Activated CD4-positive, alpha-beta T cell treated with anti-CD3 and anti-CD28 coated beads for 24 hours (primary cell): ENCODE measurements at places on chromosomes 4 and X.

DNA sequence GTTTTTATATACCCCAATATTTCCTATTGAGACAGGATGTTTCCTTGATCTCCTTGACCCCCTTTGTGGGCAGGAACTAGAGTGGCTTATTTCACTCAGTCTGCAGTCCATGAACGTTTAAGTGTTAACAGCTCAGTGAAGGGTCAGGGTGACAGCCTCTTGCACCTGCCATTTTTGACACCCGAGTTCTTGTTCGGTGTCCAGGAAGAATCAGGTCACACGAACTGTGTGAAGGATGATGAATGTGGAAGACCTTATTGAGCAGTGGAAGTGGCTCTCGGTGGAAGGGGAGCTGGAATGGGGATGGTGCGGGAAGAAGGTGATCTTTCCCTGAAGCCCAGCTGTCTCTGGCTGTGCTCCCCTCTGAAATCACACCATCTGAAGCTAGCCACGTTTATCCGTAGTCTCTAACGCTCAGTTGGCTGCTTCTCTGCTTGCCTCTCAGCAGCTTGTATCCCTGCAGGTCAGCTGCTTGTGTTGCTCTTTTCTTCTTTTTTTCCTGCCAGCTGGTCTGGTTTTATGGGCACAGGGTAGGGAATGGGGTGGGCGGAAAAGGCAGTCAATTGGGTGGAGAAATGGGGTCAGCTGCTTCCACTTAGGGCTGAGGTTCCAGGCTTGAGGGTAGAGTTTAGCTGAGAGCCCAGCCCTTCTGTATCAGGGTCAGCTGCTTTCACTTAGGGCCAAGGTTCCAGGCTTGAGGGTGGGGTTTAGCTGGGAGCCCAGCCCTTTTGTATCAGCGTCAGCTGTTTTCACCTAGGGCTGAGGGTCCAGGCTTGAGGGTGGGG, 29.0 kb upstream of the CCNG2 start:
- no peak for DNase-seq

DNA sequence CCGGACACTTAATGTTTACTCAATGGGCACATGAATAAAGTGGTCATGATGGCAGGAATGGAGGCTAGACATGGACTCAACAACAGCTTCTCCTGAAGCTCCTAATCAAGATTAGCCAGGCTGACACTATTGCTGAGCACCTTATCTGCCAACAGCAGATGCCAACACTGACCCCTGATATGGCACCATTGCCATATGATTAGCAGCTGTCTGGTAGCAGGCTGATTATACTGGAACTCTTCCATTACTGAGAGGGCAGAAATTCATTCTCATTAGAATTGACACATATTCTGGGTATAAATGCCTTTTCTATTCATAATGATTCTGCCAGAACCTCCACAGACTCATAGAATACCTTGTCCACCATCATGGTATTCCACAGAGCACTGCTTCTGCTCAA, 18.4 kb upstream of the AFF1 start:
- DNase-seq: no peak

GRCh38 chr4:15547392-15547791, 77.7 kb downstream of the CC2D2A start:
- no peak for DNase-seq

DNA sequence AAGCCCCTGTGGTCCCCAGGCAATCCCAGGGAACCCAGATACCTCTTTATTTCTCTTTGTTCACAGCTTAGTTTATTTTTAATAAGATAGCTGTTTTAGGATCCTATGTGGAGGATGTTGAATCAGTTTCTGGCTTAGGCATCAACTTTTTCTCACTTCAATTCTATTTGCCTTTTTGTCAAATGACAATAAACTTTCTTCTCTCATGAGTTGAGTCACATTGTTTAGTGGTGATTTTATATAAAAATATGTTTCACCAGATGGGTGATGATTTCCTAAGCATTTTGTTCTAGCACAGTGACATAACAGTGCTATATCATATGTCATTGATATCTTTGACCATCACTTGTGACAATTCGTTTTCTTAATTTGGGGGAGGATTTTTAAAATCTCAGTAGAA, 198.1 kb upstream of the PUDP start:
- no peak for DNase-seq

- no peak for DNase-seq
Observed at GRCh38 chrX:345020-345925, 26.7 kb upstream of the GTPBP6 start.

GRCh38 chr4:141638230-141638629, 1.8 kb downstream of the IL15 start:
- DNase-seq: no peak

GRCh38 chrX:14489437-14489836, 39.9 kb upstream of the GLRA2 start:
- DNase-seq: no peak

GRCh38 chr4:164615964-164616363, 138.0 kb upstream of the SMIM31 start:
- DNase-seq: no peak

DNA sequence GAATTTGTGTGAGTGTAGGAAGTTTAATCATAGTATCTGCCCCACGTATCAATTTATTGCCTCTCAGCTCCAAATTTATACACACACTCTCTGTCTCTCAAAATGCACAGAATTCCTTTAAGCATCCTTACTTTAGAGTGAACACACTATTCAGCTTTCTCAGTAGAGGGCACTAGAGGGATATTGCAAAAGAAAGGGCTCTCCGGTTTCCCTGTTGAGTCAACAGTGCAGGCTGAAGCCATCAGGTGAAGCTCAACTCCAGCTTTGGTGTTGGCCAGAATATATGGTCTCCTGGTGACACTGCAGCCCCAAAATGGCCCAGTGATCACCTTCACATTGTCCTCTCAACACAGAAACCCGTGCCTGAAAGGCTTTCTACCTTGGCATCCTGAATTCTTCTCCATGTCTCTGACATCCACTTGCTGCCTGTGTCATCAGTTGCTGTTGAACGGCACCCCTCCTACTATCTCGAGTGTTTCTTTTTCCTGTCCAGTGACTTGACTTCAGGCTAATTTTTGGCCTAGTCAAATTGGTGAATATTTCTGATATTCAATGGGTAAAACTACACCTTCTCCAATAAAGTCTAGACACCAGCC, 670.5 kb downstream of the GABRG1 start:
- DNase-seq: no peak

DNA sequence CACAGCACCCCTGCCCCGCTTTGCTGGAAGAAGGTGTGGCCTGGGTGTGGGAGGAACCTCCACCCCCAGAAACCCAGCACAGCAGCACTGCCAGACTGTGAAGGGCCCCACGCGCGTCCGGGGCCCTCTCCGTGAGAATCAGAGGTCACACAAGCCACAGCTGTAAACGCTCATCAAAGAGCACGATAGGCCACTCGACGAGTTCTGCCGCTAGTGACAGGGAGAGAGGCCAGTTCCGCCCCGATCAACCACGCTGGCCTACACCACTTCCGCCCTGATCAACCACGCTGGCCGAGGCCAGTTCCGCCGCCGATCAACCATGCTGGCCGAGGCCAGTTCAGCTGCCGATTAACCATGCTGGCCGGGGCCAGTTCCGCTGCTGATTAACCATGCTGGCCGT, 25.9 kb upstream of the ADRA2C start:
- no peak for DNase-seq

GRCh38 chrX:101385795-101386541, at the start of gene BTK:
BTK (minus strand) TSS chrX:101386191; CDS start chrX:101375284, 10,907 bp downstream.
- DNase-seq: no peak

GRCh38 chr4:189592890-189593289, 347.8 kb upstream of the FRG1 start:
- no peak for DNase-seq

DNA sequence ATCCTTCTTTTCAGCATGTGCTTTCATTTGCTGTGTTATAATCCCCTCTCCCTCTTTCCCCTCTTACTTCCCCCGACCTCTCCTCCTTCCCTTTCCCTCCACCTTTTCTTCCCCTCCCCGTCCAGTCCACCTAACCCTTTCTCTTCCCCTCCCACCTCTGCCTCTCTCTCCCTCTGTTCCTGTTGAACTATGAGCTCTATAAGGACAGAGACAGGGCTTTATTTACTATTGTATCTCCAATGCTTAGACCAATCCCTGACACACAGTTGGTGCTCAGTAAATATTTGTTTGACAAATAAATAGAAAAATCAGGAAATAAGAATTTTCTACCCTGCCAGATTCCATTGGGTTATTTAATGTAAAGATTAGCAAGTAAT, 60.8 kb downstream of the EGF start:
- no peak for DNase-seq

DNA sequence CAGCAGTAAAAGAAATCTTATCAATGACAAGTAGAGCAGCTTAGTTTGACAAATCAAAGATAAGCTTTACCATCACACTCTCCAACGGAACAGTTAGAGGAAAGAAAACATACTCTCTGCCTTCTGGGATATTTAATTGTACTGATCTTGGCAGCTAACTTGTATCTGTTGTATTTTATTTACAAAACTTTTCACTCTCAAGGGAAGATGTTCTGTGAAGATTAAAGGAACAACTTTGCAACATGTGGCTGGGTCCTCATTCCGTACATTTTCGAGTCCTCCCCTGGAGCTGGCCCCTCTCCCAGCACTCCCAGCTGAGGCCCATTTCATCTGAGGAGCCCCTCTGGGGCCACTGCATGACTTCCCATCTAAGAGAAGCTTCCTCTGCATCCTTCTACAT, 74.4 kb downstream of the RPS3A start:
- no peak for DNase-seq

GRCh38 chr4:2256781-2257191, 5.1 kb downstream of the MXD4 start:
- no peak for DNase-seq

DNA sequence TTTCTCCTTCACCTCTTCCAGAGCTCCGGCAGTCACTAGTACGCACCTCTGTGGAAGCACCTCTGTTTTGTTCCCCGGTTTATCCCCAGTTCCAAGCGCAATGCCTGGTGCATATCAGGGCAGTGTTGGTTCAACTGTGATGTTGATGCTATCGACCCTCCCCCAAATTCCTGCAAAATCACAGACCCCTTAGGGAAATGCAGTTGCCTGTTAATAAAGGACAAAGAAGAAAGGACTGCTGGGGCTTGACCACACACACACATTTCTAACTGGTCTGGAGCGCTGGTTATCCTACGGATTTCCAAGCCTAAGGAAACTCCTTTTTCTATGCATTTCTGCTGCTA, 530 bp upstream of the NMU start:
- no peak for DNase-seq

GRCh38 chr4:114076899-114077570, 97.6 kb upstream of the ARSJ start:
- no peak for DNase-seq

- DNase-seq: no peak
Observed at GRCh38 chr4:73599182-73599581, 21.1 kb downstream of the RASSF6 start.

DNA sequence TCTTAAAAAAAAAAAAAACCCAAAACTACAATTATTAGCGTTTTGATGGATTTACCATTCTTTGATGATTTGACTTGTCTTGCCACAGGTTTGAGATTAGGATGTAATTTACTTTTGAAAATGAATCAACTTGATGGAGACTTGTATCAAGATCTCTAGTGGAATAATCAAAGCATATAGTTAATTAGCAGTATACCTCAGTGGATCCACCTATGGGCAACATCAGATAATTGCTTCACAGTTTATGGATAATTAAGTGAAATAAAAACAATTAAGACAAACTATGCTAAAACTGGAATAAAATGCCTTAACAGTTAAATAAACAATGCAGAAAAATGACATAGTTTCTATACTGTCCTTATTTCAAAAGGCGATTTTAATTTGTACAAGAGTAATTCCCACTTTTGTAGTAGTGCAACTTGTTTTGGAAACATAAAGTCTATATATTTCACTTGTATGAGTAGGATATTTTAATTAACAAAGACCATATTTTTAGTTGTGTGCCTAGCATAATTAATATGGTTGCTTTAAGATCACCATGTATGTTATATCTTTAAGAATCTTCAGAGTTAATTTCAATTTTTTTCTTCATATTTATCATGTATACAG, 4.2 kb downstream of the CPEB2 start:
- no peak for DNase-seq
